ENCODE measurements at places on chromosomes 6 and 20. TPM values are rescaled to one million over a fixed set of nuclear protein-coding genes. Genes with fewer than 3 reads are reported as not detected.
A peak's percentile ranks its signal among the peaks of the same experiment; 100 is the strongest.

DNA sequence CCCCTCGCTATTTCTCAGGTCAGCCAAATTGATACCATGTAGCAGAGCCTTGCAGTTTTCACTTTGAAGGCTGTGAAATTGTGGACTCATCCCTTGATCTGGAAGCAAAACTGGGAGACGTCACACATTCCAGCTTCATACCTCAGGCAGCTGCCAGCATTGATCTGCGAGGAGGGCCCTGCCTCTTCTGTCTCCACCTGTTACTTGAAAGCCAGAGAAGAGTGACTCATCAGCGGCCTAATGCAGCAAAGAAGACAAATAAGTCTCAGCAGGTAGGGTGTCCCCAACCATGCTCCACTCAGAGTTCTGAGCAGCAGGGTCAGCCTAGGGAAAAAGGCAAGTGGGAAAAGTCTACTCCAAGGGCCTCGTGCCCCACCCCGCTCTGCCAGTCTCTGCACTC, 69.4 kb upstream of the BMP2 start:
- peak; percentile 35 for DNase-seq
- H3K4me1 ChIP-seq, result peaks cover 26% of the 10 kb centered on the region
- H3K4me3 ChIP-seq, result no peak overlapping the region
- H3K27me3 ChIP-seq, result no peaks in the 10 kb centered on the region
- H3K36me3 ChIP-seq, result no peaks in the 10 kb centered on the region
- no peak overlapping the region for H3K27ac ChIP-seq

DNA sequence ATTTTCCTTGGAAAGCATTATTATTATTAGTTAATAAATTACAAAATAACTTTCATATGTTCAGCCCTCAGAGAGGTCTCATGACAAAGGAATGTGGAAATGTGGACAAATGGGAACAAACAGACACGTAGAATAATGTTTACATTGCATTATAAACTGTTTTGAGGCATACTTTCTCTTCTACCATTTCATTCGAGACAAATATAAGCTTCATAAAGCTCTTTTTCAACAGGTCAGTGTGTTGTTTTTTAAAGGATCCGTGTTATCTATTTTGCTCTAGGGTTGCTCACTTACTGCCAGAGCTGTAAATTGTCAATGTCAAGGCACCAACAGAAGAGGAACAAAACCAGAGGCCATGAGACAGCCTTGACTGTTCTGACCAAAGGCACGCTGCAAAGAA, 256.8 kb downstream of the PHACTR1 start:
- H3K27ac ChIP-seq, result no peak overlapping the region
- H3K36me3 ChIP-seq, result no peaks in the 10 kb centered on the region
- peaks cover 9% of the 10 kb centered on the region for H3K4me1 ChIP-seq
- no peaks in the 10 kb centered on the region for H3K27me3 ChIP-seq
- DNase-seq, result no peak

Gene EFCAB8
- total RNA-seq, result 2.3 TPM

GRCh38 chr6:2063547-2063946, 181.9 kb downstream of the GMDS start:
- H3K36me3 ChIP-seq, result no peaks in the 10 kb centered on the region
- no peak overlapping the region for H3K4me3 ChIP-seq
- no peak for DNase-seq
- H3K4me1 ChIP-seq, result no peaks in the 10 kb centered on the region
- no peak overlapping the region for H3K27ac ChIP-seq

DNA sequence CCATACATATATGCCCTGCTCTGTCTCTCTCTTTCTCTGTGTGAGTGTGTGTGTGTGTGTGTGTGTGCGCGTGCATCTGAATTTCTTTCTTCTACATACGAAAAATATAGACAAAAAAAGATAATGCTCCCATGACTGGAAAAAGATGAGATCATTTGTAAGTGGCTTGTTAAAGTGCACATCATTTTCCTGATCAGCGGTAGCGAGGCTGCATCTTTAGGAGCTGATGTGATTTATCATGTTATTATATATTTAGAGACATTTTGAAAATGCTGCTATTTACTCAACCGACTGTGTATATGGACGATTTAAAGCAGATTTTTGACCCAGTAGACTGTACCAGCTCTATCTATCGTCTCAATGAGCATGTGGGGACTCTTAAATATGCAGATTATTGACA, 265.3 kb downstream of the TSHZ2 start:
- H3K27me3 ChIP-seq, result no peaks in the 10 kb centered on the region
- no peak overlapping the region for H3K27ac ChIP-seq
- no peak overlapping the region for H3K4me3 ChIP-seq

Gene ULBP2
- 1.5 TPM for total RNA-seq

GRCh38 chr6:34412016-34412415, 13.9 kb downstream of the RPS10 start:
- DNase-seq, result no peak
- H3K36me3 ChIP-seq, result peaks cover 4% of the 10 kb centered on the region

Gene USP49
- total RNA-seq, result 9.8 TPM

- H3K4me1 ChIP-seq, result no peaks in the 10 kb centered on the region
- no peak overlapping the region for H3K4me3 ChIP-seq
- no peak for DNase-seq
- no peak overlapping the region for H3K27ac ChIP-seq
These were observed 24.6 kb upstream of the GTSF1L start for GRCh38 chr20:43751167-43752050.

Gene ZC3H12D
- 1.4 TPM for total RNA-seq

- no peak overlapping the region for H3K27ac ChIP-seq
- DNase-seq, result no peak
- H3K4me3 ChIP-seq, result no peak overlapping the region
- no peaks in the 10 kb centered on the region for H3K27me3 ChIP-seq
- no peaks in the 10 kb centered on the region for H3K4me1 ChIP-seq
These were observed 207.5 kb upstream of the PHACTR1 start for GRCh38 chr6:12509060-12509459.

DNA sequence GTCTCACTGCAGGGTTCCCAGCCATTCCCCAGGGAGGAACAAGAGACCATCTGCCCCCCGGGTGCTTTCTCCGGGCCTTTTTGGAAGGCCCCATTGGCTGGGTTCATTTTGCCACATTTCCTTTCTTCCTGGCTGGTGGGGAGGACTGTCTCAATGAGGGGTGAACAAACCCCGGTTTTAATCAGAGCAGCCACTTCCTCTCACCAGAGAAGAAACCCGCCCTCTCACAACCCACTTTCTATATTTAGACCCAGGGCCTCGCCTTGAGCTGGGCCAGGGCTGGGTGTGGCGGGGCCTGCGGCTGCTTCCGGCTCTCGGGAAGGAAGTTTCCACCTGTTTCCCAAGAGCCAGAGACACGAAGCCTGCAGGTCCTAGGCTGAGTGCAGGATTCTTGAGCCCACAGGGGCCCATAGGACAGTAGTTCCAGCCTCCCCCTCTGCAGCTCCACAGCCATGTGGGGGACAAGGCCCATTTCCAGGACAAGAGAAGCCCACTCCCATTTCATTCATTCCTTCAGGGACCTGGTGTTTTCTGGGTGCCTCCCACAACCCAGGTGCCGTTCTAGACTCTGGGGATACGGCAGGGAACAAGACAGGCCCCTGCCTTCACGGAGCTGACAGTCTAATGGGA, 41.8 kb downstream of the RBM38 start:
- DNase-seq, result no peak
- H3K27ac ChIP-seq, result no peak overlapping the region
- no peaks in the 10 kb centered on the region for H3K36me3 ChIP-seq
- peaks cover 13% of the 10 kb centered on the region for H3K4me1 ChIP-seq
- no peaks in the 10 kb centered on the region for H3K27me3 ChIP-seq

DNA sequence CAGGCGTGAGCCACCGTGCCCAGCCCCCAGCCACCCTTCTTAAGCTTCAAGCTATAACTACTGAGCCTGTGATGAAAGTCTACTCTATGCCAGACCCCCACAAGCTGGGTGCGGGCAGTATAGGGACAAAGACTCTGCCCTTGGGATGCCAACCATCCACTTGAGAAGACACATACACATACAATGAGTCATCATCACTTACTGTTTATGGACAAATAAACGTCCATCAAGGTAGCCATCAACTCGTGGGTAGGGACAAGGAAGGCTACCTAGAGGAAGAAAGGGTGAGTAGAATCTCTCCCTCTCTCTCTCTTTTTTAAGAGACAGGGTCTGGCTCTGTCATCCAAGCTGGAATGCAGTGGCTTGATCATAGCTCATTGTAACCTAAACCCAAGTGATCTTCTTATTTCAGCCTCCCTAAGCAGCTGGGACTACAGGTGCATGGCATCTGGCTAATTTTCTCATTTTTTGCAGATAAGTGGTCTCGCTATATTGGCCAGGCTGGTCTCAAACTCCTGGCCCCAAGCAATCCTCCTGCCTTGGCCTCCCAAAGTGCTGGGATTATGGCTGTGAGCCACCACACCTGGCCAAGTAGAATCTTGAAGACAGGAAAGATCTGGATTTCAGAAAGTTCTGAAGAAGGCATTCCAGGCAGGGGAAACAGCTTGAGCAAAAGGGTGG, 2.6 kb upstream of the TP53INP2 start:
- H3K27me3 ChIP-seq, result no peaks in the 10 kb centered on the region
- no peak overlapping the region for H3K4me3 ChIP-seq
- H3K4me1 ChIP-seq, result peaks cover 18% of the 10 kb centered on the region
- no peak for DNase-seq

GRCh38 chr6:161265554-161265953, 8.3 kb downstream of the AGPAT4 start:
- H3K36me3 ChIP-seq, result no peaks in the 10 kb centered on the region
- no peaks in the 10 kb centered on the region for H3K4me1 ChIP-seq
- H3K27ac ChIP-seq, result no peak overlapping the region
- H3K4me3 ChIP-seq, result no peak overlapping the region
- no peaks in the 10 kb centered on the region for H3K27me3 ChIP-seq

DNA sequence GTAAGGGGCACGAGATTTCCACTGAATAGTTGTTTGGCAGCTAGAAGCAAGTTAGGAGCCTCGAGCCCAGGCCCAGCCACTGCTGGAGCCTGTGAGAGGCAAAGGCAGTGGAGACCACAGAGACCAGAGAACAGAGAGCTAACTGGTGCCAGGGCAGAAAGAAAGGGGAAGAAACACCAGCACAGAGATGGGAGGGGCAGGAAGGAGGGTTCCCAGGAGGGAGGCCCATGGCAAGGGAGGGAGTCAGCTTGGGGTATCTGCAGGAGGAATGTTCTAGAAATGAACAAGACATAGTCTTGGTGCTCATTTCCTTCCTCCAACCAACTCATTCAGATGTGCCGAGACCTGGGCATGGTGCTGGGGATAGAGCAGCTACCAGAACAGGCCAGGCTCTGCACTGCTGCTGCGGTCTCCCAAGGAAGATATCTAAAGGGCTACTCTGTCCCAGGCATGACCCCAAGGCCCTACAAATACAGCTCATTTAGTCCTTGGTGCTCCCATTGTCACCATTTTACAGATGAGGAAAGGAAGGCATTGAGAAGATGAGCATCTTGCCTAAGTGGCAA, 10.7 kb downstream of the ANGPT4 start:
- H3K4me3 ChIP-seq, result no peak overlapping the region
- DNase-seq, result no peak
- H3K36me3 ChIP-seq, result no peaks in the 10 kb centered on the region
- peaks cover 10% of the 10 kb centered on the region for H3K4me1 ChIP-seq

Gene RAB44
- 0.11 TPM for total RNA-seq

Data from thyroid gland (tissue), 4 donors.